Non-pigmented ciliary epithelial cell (primary cell): ENCODE measurements at places on chromosomes 3 and 15.

- DNase-seq: no peak
Measured at GRCh38 chr15:99998661-99999101, 265.4 kb upstream of the LYSMD4 start.

DNA sequence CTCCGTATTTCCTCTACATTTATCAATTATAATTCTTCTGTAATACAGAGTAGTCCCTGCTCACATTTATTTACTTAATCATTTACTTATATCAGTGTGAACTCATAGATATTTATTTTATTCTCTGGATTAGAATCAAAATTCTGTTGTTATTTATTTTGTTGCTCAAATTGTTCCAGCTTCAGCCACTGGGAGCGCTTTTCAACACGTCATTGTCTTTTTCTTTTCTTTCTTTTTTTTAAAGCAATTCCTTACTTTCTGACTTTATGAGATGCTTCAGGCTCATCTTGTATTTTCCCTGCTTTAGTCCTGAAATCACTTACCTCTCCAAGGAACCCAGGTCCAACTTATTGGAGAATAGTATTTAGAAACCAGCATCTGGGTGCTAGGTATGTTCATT, 53.4 kb downstream of the GLCE start:
- no peak for DNase-seq

GRCh38 chr3:148309390-148310035, 388.2 kb upstream of the AGTR1 start:
- no peak for DNase-seq

DNA sequence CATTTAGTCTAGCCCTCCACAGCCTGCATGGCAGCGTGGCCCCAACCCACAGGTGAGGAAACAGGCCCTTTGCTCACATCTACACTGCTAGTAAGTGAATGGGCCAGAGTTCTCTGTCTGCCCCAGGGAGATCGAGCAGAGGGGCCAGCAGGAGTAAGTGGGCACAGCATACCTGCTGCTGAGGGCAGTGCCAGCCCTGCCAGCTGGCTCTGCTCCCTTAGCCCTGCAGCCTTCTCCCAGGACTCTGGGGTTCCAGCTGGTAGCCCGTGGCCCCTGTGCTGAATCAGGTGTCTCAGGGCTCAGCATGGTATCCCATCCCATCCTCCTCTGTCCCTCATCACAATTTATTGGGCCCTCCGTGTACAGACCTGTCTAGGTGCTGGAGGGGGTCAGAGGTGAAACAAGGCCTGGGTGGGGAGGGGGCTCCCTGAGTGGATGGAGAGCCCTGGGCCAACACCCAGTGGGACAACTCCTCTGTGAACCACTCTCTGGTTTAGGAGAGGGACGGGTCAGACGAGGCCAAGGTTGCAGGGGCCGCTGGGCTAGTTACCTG, 101.8 kb downstream of the DNAJB8 start:
- no peak for DNase-seq

GRCh38 chr3:19267040-19267439, 118.7 kb downstream of the KCNH8 start:
- no peak for DNase-seq

- no peak for DNase-seq
Measured at GRCh38 chr3:16030342-16030741, 144.1 kb upstream of the GALNT15 start.

- no peak for DNase-seq
Measured at GRCh38 chr3:20935791-20936190, 749.8 kb upstream of the SGO1 start.

DNA sequence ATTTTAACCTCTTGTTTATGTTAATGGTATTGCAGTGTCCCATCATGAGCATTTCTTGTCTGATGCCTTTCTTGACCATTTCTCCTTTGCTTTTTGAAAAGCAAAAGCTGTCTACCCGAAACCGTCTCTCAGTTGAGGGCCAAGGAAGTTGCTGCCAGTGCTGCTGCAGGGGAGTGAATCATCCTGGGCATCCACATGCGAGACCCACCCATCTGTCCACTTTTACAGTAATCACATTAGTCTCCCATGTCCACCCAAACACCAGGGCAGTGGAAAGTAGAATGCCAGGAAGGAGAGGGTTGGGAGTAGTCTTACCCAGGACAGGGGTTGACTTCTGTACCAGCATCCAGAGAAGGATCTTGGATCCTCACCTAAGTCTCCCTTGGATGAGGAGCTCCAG, 48.6 kb upstream of the TEX264 start:
- no peak for DNase-seq

DNA sequence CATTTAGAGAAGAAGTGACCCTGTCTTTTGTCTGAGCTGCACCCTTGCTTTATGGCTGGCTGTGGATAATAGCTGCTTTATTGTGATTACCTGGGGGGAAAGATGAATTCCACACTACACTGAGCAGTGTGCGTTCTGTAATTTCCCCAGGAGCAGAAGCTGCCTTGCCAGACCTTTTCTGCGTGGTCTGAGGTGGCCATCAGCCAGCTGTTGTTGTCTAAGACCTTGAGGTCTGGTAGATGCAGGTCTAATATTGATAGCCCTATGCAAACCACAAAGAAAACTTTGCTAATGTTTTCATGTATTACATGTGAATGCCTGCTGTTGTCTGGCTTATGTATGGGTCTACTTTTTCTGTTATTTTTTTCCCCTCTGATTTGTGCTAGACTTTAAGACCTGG, 144.6 kb downstream of the THSD4 start:
- no peak for DNase-seq

GRCh38 chr3:155991847-155992246, 121.4 kb downstream of the GMPS start:
- DNase-seq: no peak

- DNase-seq: no peak
Measured at GRCh38 chr3:192352142-192352541, 375.2 kb downstream of the FGF12 start.

DNA sequence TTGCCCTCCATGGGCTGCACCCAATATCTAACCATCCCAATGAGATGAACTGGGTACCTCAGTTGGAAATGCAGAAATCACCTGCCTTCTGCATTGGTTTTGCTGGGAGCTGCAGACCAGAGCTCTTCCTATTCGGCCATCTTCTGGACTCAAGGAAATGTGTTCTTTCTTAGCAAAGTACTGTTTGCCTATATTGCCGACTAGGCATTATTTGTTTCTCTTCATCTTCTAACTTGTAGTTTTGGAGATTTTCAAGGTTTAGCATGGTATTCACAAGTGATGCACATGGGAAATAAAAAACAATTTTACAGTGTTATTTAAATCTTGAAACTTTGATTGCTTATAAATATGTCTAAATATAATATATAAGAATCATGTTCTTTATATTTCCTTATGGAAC, 377.8 kb upstream of the POU1F1 start:
- DNase-seq: no peak

DNA sequence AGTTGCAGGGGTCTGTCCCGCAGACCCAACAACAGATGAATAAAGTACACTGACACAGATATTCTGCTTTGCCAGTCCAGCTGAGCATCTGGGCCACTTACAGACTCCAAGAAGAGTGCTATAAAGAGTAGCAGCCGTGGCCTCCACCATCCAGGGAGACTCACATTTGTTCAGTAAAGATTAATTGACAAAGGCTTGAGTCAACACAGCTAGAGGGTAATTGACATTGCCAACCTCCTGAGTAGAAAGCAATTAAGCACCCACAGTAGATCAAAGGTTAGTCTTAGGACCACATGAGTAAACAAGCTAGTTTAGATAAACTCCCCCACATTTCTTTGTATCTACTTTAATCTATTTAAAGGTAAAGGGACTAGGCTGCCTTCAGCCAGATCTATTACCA, 16.3 kb upstream of the CRTC3 start:
- no peak for DNase-seq

DNA sequence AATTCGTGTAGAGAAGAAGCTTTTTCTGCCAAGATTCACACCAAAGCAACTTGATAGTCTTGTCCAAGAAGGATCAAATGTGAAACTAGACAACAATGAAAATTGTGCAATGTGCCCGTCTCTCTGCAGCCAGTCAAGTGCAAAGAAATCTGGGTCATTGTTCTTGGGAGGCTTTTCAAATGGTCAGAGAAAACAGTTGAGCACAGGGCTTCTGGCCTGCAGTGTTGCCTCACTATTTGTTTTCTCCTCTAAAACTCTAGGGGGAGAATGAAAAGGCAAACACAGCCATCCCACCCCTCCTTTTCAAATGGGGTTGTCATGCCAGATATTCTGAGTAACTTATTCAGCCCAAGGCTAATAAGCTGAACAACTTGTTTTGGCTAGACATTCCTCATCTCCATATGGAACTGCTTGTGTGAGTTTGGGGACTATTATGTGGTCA, 417.6 kb upstream of the CDIN1 start:
- DNase-seq: peak; percentile 6

DNA sequence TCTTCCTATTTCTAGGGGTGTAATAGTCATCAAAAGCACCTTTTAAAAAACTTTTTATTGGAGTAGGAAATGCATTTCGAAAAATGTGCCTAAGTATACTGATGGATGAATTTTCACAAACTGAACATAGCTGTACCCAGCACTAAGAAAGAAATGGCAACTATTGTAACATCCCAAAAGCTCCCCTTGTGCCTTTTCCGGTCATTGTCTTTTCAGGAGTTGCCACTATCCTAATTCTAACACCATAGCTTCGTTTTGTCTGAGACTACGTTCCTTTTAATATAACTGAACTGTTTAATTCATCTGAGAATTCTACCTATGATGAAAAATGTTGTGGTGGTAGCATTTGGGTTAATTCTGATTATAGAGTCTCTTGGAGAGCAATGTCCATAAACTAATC, 1.9 kb downstream of the TIMMDC1 start:
- no peak for DNase-seq

- no peak for DNase-seq
Measured at GRCh38 chr3:171828902-171829770, 14.0 kb upstream of the TMEM212 start.

DNA sequence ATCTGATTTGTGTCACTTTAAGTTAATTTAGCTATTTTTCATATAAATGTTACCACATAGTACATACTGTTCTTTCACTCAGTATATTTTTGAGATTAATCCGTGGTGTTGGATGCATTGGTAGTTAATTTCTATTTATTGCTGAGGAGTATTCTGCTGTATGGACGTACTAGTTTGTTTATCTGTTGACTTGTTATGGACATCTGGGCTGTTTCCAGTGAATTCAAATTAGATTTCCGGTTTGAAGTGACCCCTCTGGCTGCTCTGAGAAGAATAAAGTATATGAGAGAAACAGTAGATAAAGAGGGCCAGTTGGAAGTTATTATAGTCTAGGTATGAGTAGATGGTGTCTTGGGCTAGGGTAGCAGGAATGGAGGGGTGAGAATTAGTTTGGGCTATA, 15.6 kb downstream of the KAT2B start:
- DNase-seq: no peak
